ENCODE measurements at places on chromosomes 2 and 18.
A peak's percentile ranks its signal among the peaks of the same experiment; 100 is the strongest.

DNA sequence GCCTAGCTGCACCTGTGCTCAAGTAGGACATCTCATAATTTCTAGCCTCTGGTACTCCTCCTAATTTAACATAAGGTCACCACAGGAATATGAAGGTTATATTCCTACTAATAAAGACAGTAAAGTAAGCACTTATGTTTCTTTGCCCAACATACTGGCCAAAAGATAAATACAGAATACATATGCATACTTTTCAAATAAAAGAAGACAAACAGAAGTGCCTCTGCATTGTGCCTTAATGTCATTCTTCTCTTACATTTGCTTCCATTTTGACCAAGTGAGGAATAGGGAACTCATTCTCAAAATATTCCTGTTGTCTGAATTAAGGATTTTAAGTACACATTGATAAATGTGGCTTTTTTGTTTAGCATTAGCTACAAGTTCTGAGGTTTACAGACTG lies 5.6 kb downstream of the BCL11A start:
- DNase-seq: no peak

DNA sequence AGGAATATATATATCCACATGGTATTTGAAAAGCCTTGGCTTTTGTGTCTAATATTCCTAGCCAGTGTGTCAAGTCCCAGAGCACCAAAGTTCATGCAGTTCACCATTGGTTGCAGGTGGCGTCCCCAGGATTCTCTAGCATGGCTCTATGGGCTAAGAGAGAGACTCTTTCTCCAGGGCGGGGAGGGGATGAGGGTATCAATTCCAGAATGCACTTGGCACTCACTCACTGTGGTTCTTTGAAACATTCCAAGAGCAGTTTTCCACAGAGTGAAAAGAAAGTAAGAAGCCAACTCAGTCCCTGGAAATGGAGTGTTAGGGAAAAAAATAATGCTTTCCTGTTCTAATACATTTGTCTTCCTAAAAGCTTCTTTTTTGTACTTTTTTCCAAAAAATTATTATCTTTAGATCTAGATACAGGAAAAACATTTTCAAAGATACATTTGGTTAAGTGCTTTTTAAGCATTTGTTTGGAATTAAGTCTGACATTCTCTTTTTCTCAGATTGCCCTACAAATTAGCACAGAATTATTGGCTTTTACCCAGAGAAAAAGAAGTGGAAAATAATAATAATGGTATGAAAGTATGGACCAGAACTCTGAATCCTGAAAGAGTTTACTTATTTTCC lies 239.9 kb downstream of the PAX3 start:
- DNase-seq: no peak

- DNase-seq: no peak
These were observed 340.8 kb downstream of the NUP35 start for GRCh38 chr2:183465048-183465447.

DNA sequence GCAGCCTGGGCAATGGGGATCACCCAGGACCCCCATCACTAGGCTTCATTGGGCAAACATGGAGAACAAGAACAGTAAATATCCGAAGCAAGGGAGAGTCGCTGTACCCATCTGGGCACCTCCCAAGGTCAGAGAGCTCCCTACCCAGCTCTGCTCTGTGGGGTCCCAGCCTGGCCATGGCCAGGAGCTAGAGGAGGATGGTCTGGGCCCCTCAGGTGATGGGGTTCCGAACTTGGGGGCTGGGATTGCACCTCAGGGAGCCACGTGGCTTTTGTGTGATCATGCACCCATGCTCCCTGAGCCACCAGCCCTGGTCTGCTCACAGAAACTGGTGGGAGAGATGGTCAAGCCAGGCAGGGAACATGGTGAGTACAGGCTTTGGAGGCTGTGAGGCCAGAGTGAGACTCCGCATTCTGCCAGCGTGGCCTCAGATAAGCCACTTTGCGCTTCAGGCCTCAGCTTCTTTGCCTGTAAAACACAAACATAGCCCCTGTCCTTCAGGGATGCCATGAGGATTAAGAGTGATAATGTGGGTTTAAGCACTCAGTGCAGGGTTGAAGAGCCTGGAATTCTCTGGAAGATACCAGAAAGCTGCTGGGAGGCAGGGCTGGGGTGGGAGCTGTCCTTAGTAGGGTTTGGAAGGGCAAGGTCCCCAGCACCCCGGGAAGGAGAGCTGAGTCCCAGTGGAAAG lies 3.0 kb upstream of the NMUR1 start:
- no peak for DNase-seq

- DNase-seq: no peak
These were observed 4.5 kb downstream of the EMX1 start for GRCh38 chr2:72921853-72922252.

- no peak for DNase-seq
These were observed 3057.4 kb downstream of the RPIA start for GRCh38 chr2:91748902-91749301.

DNA sequence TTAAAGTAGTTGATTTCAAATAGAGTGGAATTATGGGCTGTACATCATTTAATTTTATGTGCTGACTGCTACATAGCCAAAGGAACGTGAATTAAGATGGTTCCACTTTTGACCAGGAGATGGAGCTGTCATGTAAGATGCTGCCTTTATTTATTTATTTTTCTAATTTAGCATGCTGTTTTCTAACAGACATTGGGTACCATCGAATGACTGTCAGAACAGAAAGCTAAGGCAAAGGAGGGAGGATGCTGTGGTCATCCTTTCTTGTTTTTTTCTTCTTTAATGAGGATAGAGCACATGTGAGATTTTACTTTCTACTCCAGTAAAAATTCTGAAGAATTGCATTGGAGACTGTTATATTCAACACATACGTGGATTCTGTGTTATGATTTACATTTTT lies at the start of gene SCN2A:
Gene SCN2A, plus strand, starts transcription at position 185 of the 400 bp plus-strand sequence. CDS start 56,410 bp downstream, outside the sequence.
- peak; percentile 13 for DNase-seq

DNA sequence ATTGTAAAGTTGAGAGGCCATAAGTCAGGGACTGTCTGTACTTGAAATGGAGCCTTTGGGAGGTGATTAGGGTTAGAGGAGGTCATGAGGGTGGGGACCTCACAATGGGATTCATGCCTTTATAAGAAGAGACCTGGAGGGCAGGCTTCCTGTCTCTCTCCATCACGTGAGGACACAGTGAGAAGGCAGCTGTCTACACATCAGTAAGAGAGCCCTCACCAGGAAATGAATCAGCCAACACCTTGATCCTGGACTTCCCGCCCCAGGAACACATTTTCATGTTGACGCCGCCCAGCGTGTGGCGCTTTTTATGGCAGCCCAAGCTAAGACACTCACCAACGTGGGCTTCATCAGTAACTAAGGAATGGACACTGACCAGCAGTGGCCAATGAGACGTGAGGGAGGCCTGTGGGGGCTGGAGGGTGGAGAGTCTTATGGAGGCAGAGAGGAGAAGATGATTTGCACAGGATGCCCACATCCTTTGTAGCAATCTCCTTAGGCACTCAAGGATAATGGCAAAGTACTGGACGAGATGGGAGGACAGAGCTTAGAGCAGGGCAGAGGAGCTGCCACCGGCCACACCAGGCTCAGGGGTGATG lies 162.7 kb downstream of the EIPR1 start:
- DNase-seq: no peak

DNA sequence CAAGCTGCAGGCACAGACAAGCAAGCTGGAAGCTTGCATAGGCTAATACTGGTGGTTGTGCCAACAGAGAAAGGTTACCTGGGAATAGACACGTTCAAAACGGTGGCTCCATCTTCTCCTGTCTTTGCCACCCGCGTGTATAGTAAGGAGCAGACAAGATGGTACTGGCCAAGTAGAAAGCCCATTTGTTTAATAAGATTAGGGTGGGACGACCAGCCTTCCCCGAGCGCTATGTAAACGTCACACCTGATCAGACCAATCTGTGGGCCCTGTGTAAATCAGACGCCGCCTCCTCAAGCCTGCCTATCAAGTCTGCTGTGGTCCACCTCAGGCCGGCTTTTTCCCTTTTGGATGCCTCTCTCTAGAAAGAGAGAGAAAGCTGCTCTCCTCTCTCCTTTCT lies 189.2 kb downstream of the LAMA1 start:
- no peak for DNase-seq

GRCh38 chr2:120737340-120738101 lies 1.9 kb downstream of the GLI2 start:
- DNase-seq: no peak

GRCh38 chr2:135004005-135004746 lies 43.1 kb downstream of the MAP3K19 start:
- peak; percentile 15 for DNase-seq

GRCh38 chr18:62413206-62413605 lies 88.1 kb downstream of the TNFRSF11A start:
- no peak for DNase-seq
